ENCODE measurements at places on chromosomes 7 and 10.

GRCh38 chr10:6348096-6348874 lies 145.6 kb downstream of the PFKFB3 start:
- DNase-seq = no peak

GRCh38 chr7:135840591-135840990 lies 92.0 kb upstream of the FAM180A start:
- no peak for DNase-seq

GRCh38 chr7:33902746-33903145 lies 2.6 kb upstream of the BMPER start:
- no peak for DNase-seq

DNA sequence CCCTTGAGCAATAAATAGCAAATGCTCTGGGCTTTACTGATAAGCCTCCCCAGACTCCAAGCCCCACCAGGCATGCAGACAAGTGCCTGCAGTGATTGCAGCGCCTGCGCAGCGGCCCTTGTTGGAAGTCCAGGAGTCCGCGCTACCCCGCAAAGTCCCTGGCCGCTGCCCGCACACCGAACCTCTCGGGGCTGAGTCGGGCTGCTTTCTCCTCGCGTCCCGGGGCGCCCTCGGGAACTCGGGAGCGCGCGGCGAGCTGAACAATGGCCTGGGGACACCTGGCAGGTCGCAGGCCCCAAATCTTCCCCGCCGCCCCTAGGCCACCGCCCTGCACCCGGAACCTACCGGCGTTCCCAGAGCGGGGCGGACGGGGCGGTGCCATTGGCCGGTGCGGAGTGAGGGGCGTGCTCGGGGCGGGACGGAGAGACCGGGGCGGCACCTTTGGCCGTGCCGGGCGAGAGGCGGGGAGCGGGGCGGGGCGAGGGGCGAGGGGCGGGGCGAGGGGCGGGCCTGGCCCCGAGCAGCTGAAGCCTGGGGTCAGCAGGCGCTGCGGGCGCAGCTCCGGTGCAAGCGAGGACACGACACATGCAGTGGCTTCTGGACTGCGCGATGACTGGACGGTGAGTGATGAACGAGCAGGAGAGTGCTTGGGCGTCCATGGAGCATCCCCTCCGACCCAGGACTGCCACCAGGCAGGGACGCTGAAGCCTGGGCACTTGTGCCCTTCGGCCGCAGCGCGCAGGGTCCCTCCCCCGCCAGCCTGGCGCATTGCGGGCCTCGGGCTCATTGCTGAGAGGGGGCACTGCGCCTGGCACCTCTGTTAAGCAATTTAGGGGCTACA lies at the start of gene RASSF4:
TSS of gene RASSF4 (plus strand) at position 556 of the 841 bp plus-strand sequence. CDS start 10,401 bp downstream, outside the sequence.
- peak; percentile 97 for DNase-seq

DNA sequence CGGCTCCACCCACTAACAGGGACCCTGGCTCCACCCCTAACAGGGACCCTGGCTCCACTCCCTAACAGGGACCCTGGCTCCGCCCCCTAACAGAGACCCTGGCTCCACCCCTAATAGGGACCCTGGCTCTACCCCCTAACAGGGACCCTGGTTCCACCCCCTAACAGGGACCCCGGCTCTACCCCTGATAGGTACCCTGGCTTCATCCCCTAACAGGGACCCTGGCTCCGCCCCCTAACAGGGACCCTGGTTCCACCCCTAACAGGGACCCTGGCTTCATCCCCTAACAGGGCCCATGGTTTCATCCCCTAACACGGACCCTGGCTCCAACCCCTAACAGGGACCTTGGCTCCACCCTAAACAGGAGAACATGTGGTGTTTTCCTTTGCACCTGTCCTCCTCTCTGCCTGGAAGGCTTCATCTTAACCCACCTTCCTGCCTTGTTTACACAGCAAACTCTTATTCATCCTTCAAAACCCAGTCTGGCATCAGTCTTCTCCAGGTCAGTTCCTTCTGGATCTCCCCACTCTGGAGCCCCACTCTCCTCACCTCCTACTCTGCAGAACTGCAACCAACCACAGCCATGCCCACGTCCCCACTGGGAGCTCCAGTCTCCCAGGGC lies 58.0 kb downstream of the CHST15 start:
- no peak for DNase-seq

DNA sequence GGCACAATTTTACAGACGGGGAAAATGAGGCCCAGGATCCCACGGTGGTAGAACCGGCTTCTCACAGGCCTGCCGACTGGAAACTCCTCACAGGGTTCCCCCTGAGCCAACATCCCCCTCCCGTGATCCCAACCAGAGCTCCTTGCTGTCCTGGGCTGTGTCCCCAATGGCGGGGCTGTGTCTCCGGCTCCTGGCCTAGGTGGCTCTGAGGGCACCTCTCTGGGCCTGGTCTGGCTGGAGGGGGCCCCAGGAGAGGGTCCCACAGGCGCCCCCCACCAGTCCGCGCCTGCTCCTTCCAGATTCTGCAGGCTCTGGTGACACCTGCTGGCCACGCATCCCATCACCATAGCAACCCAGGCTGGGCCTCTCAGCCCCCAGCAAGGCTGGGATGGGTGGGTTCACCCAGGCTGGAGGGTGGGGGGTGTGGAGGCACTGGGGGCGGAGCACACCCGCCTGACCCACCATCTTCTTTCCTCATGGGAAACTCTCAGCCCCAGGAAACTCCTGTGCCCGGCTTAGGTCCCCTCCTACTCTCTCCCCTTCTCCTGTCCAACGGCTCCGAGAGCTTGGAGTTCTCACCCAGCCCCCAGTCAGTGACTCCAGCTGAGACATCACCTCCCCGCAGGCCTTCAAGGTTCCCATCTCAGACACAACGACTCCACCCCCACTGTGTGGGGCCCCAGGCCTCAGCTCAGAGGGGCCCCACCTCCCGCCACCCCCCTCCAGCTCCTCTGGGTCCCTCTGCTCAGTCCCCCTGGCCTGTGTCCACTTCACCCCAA lies 27.1 kb upstream of the TNRC18 start:
- peak; percentile 76 for DNase-seq

DNA sequence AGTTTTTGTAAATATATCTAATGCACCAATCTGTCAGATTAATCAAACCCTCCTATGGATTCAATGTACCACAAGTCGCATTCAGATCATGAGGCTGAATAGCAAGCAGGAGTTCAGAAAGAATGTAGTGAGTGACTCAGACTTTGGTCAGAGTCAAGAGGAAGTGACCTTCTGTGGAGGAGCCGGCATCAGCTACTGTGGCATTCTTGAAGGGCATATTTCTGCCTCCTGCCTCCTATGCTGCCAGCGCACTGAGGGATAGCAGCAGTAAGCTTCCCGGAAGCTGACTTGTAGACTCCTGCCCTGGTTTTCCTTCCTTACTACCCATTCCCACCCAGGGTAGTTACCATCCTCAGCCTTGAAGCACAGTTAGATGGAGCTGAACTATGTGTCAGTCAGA lies 867.5 kb downstream of the NRG3 start:
- no peak for DNase-seq

DNA sequence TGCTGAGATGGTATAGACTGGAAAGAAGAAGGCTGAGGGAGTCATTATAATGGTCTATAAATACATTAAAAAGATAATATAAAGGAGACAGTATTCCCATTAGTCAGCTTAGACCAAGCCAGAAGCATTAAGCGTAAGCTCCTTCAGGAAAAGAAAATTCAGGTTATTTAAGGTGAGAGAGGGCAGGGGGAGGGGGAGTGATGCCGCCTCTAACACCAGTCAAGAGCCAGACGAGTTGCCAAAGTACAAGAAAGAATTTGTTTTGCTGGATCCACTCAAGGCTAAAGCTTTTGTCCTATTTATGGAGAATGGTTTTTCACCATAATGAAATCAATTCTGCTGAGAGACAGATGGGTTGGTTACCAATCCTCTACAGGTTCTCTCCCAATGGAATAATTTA lies 99.3 kb downstream of the CFAP58 start:
- no peak for DNase-seq

- DNase-seq = no peak
Observed at GRCh38 chr10:69352569-69353264, 64.0 kb downstream of the TACR2 start.

DNA sequence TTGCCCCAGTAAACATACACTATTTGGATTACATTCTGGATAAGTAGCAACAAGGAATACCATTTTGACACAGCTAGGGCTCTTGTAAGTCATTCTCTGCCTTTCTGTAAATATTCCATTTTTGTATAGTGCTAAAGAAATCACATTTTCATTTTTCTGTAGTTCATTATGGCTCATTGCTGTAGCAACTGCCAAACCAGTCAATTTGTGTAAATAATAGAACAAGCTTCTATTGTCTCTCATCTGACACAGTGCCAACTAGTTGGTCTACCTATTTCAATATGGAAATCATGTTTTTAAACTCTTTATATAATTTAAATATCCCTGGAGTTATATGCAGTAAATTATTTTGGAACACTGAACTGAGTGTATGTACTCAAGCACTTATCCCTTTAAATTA lies 193.7 kb downstream of the RELN start:
- DNase-seq = no peak

- DNase-seq = no peak
Observed at GRCh38 chr7:108268200-108268820, 138.1 kb upstream of the LAMB4 start.

DNA sequence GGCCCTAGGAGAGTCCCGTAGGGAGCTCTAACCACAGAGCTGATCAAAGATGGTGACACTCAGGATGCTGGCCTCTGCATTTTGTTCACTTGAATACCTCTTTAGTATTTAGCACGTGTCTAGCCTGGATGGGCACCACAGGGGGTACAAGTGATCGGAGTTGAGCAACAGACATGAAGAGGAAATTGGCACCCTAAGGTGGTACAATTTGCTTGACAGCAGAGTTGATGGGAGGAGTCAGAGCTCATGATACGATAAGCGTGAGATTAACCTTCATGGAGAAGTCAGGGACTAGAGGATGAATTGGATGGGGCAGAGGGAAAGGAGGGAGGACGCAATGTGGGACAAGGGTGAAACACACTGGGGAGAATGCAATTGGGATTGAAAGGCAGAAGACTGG lies 9.9 kb upstream of the ZNF212 start:
- DNase-seq = no peak

- DNase-seq = no peak
Observed at GRCh38 chr10:31215052-31215451, 104.0 kb upstream of the ZEB1 start.
